GM12865 (cell line): ENCODE measurements at places on chromosomes 16 and 17.
A peak's percentile ranks its signal among the peaks of the same experiment; 100 is the strongest.

DNA sequence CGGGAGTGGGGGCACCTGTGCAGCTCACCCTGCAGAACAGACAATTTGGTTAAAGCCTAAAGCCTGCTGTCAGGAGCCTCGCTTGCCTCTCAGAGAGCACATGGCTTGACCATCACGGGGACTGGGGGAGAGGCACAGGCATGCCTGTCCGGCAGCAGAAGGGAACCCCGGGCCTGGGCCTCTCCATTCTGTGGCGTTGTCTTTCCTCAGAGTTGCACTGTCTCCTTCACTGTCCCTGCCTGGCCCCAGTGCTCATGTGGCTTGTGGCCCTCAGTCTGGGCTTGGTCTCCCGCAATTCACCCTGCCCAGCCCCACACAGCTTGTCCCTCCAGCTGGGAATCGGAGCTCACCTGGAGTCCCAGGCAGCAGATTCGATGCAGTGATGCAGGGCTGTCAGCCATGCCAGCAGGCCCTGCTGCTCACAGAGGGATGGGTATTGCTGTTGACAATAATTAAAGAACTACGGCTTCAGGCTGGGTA lies 189.9 kb downstream of the SEC14L1 start:
- DNase-seq = no peak

- DNase-seq = no peak
Observed at GRCh38 chr17:8147141-8147804, 4.9 kb downstream of the PER1 start.

DNA sequence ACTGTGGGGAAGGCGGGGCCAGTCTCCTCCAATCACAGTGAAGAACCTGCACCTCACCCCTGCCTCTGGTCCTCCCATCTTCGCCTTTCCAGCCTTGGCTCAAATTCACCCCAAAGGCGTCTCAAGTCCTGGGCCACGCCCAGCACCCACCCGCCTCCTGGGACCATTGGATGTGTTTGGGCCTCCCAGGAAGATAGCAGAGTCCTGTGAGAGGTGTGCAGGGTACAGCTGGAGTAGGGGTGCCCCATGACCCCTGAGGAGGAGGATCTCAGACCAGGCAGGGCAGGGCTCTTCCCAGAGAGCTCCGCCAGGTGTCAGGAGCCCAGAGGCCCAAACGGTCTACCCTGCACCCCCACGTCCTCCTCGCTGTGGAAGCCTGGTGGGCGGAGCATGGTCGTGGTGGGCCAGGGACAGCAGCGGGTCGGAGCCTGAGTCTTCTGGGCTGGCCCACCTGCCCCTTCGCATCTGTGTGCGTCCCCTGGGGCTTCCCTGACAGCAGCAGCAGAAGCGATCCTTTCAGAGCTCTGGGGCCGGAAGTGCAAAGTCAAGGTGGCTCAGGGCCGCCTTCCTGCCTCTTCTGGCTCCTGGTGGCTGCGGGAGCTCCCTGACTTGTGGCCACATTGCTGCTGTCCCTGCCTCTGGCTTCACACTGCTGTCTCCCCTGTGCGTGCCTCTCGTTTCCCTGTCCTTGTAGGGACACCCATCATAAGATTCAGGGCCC lies 34.9 kb upstream of the ZNF469 start:
- DNase-seq = peak; percentile 9

- no peak for DNase-seq
Observed at GRCh38 chr17:64157669-64158180, 27.8 kb upstream of the ERN1 start.

- no peak for DNase-seq
Observed at GRCh38 chr17:35295686-35296085, 52.8 kb downstream of the SLFN5 start.

- no peak for DNase-seq
Observed at GRCh38 chr16:71863995-71864394, 18.2 kb downstream of the ATXN1L start.

- DNase-seq = no peak
Observed at GRCh38 chr17:28029044-28029443, 13.4 kb upstream of the NLK start.

DNA sequence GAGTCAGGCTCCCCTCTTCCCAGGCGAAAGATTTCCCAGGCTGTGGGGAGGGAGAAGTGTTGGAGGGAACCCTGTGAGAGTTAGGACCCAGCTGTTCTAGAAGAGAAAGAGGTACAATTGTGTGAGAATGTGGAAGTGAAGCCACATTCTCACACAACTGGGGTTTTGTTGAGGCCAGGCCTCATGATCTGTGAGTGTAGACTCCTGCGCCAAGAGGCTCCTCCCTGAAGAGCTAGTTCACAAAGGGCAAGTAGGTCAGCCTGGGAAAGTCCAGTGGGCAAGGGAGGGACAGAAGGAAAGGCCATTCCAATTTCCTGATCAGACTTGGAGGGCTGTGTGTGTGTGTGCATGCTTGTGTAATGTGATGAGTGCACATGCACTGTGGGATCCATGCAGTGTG lies 15.2 kb downstream of the CD300LF start:
- DNase-seq = peak; percentile 51

- DNase-seq = no peak
Observed at GRCh38 chr16:75997606-75998005, 271.3 kb upstream of the CPHXL start.

DNA sequence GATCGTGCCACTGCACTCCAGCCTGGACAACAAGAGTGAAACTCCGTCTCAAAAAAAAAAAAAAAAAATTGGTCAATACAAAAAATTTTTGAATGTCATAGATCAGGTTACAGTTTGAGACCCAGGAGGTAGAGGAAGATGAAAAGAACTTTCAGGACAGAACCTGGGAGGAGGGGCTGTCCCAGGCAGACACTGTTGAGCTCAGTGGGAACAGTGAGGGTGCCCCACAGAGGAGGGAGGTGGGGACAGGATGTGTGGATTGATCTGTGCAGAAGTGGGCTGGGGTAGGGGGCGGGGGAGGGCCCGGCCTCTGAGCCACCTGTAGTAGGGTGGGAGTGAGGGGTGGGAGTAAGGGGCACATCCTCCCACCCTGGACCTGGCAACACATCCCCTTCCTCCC lies 58.3 kb downstream of the PRMT7 start:
- DNase-seq = no peak

DNA sequence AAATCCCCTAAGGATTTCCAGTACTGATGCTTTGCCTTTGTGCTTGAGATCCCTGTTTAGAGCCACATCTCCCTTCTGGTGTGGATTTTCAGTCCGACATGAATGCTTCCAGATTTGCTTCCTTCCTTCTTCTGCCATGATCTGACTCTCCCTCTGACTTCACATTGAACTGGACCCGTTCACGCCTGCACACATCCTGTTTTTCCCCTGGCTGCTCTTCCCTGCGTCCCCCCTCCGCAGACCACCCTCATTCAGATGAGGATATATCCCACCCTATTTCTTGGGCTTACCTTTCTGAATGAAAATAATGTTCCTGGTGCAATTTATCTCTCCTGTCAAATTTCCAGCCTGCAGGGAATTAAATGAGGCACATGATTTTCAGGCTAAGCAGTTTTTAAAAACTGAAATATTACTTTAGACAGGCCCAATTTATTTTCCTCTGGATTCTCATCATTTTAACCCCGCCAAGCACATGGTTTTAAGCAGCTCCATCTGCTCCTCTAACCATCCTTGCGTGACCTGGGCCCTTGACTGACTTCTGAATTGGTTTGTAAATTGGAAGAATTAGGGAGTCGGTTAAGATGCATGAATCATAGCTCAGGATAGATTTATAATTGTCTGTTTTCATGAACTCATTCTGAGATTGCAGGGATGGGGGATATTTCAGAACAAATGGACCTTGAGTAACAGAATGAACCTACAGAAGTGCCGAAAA lies 59.2 kb downstream of the BMERB1 start:
- DNase-seq = no peak

DNA sequence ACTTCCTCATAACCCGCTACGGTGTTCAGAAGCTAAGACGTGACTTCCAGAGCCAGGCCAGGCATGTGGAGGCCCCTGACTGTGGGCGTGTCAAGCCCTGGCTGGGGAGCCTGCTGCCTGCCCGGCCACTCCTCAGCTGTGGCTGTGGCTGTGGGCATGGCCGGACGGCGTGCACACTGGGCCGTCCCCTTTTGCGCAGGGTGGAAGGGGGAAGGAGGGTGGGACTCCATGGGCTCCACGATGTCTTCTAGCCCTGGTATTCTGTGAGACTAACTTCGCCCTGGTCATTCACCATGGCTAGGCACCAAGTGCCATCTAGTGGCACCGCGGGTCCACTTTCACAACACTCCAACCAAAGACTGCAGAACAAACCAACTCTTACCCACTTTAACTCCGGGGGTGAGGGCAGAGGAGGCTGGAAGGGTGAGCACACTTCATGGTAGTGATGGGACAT lies 67.9 kb downstream of the N4BP1 start:
- DNase-seq = peak; percentile 47

- no peak for DNase-seq
Observed at GRCh38 chr17:75825149-75825552, 19.1 kb downstream of the UNC13D start.

DNA sequence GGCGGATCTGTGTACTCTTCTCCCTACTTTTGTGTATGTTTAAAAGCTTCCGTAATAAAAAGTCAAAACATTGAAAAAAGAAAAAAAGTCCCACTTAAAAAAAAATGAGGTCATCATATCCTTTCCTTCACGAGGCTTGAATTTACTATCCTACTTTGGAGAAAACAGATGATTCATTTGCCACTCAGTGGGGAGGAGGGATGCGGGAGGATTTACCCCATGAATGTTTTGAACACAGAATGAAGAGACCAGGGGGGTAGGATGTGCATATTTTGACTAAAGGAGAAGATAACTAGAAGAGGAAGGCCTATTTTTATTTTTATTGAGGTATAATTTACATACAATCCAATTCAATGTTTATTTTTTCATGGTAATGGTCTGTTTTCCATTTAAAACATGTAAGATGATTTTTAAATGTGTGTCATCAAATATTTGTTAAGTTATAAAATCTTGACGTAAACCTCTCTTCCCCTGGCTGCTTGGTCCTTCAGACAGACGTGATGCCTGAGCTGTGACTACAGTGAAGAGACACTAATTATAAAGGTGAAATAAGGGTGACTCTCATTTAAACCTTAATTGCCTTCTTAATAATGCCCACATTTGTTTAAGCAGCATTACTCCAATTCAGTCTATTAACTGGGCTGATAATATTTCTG lies 135.4 kb upstream of the AXIN2 start:
- DNase-seq = no peak

DNA sequence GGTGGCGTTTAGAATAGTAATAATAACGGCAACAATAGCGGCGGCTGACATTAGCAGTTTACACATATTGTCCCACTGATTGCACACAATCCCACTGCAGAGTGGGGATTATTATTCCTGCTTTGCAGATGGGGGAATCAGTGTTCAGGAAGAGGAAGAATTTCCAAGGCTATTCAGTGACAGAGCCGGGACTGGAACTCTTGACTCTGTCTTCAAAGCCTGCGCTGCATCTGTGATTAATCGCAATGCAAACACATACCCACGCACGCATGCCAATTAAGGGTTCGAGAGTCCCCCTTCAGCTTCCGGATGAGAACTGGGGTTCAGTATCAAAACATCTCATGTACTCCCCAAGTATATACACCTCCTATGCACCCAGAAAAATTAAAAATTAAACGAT lies 29.2 kb downstream of the TMEM186 start:
- DNase-seq = no peak

GRCh38 chr16:4338712-4339299 lies 12.3 kb downstream of the PAM16 start:
- DNase-seq = no peak

GRCh38 chr17:7237761-7238419 lies 1.4 kb downstream of the PHF23 start:
- peak; percentile 85 for DNase-seq

- no peak for DNase-seq
Observed at GRCh38 chr16:85048921-85049562, 21.4 kb downstream of the KIAA0513 start.

DNA sequence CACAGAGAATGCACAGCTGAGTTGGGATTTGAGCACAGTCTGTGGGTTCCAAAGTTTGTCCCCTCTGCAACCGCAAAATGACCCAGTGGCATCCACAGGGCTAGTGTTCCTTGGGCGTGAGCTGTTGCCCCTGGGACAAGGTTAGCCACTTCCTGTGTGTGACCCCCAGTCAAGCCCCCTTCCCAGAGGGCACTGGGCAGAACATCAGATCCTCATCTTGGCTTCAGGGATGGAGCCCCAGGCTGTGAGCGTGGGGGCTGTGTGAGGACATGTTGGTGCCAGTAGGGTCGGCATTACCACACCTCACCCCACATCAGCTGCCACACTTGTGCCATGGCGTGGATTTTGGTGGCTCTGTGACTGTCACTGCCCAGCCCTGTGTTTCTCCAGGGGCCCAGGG lies 55.3 kb downstream of the USP22 start:
- DNase-seq = no peak

GRCh38 chr16:4626396-4626795 lies 1.8 kb downstream of the MGRN1 start:
- DNase-seq = no peak

GRCh38 chr16:8107296-8107695 lies 483.0 kb downstream of the TMEM114 start:
- no peak for DNase-seq

GRCh38 chr16:559411-560203 lies 587 bp upstream of the PRR35 start:
- no peak for DNase-seq

DNA sequence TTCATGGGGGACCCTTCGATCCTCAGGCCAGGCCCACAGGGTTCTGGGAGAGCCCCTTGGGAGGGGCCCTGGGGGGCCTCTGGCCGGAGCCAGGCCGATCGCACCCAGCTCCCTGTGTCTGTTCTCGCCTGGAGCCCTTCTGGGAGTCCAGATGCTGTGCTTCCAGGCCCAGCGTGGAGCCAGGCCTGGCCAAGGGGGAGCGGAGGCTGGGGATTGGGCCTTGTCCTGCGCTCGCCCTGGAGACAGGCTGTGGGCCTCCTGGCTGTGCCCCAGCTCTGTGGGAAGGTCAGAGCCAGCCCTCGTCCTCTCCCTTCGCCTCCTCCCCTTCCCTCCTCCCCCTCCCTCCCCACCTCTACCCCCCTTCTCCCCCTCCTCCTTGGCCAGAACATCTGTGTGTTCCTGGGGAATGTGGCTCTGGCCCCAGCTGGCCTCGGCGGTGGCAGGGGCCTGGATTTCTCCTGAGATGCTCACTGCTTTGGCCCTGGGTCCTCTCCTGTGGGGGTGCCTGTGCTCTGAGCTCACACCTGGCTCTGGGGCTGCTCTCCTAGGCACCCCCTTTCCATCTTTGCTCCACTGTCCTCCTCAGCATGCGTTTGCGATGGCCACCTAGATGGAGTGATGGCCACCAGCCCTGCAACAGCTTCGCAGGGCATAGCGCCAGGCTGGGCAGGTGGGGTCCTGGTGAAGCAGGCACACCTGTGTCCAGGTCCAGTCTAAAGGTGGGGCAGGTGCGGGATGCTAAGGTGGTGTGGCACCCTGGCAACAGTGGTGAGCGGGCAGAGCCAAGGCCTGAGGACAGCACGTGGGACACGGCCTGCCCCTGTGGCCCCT lies 90.6 kb upstream of the CIBAR2 start:
- DNase-seq = no peak
